ENCODE measurements at places on chromosomes 3 and 15.
A peak's percentile ranks its signal among the peaks of the same experiment; 100 is the strongest.

DNA sequence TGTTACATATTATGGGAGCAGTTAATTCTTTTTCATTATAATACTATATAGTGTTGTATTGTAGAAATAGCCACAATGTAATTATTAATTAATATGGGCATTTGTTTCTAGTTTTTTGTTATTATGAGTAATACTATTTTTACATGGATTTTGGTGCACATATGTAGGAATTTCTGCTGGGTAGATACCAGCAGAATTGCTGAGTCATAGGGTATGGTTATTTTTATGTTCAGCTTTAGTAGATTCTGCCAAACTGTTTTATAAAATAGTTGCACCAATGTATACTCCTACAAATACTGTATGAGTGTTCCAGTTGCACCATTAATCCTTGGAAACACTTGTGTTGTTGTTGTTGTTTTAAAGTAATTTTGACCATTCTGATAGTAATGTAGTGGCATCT, 91.5 kb downstream of the SH3GL3 start:
- DNase-seq = no peak

DNA sequence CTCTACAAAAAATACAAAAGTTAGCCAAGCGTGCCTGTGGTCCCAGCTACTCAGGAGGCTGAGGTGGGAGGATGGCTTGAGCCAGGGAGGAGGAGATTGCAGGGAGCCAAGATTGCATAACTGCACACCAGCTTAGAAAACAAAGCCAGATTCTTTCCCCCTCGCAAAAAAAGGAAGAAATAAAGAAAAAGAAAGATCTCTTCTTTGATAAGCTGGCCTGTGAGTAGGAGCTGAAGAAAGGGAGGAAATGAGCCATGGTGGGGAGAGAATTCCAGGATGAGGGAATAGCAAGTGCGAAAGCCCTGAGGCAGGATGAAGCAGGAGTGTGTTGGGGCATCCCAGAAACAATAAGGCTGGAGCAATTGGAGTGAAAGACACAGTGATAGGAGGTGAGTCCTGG, 24.5 kb upstream of the TOP2B start:
- DNase-seq = no peak

DNA sequence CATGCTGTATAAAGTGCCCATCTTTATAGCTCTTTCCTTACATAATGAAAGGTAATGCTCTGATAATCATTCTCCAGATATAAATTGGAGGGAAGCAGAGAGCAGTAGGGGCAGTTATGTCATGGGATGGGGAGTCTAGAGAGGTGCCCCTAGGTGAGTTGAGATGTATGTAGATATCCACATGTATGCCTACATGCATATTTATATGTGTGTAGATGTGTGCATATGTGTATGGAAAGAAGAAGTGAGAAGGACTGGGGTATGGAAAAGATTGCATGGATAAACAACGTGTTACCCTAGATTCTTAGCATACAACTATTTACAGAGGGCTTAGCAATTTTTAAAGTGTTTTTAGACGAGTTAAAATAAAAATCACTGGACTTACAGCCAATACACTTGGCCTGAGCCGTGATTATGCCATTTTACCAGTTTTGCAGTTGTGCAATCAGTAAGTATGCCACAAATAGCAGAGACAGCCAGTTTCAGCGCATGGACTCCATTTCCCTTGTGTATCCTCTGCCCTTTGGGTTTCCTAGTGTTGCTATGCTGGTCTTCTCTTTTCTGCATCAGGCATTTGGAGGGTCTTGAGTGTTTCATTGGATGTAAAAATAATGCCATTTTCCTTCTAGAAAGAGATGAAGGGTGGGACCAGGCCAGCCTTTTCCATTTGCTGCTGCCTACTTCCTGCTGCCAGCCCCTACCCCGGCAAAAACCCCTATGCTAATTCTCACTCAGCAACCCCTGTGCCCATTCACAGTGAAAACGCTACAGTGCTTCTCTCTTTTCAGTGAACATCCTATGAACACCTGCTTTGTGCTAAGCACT, 199.4 kb upstream of the NR2E3 start:
- DNase-seq = no peak

- DNase-seq = peak; percentile 77
Measured at GRCh38 chr3:111539351-111540331, 2.4 kb upstream of the CD96 start.

GRCh38 chr3:22959593-22959992, 243.5 kb upstream of the UBE2E2 start:
- DNase-seq = no peak

- no peak for DNase-seq
Measured at GRCh38 chr15:37823601-37824275, 110.7 kb upstream of the TMCO5A start.

DNA sequence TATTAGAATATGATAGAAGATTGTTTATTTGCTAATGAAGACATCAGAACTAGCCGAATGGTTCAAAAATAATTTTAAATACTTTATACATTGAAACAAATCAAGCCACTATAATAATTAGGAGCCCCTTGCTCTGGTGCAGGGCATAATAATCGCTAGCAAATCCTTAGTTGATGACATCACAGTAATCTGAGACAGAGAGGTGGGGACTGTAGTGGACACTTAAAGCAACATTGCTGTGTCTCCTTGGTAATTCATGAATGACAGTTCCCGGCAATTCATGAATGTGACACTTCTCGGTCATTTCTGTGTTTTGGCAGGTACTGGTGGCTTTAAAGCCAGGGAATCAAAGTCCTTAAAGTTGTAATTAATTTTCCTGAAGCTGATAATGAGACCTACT, 114.3 kb downstream of the PPM1L start:
- DNase-seq = no peak

- no peak for DNase-seq
Measured at GRCh38 chr15:25249236-25250010, 189.4 kb downstream of the UBE3A start.

DNA sequence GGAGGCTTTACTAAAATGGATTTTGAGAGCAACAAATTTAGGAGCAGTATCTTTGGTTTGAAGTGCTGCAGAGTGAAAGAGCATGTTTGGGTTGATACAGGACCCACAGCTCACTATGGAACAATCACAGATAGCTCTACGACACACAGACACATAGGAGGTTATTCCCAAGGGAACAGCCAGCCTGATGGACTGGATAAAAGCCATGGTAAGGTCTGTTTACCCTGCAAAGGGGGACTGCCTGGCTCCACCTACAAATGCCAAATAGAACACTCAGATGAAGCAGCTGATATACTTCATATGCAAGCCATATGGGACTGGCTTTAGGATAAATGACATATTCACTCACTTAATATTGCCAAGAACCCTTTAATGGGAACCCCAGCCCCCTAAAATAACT, 75.4 kb downstream of the CDC25A start:
- no peak for DNase-seq

Measured in stimulated activated CD8-positive, alpha-beta memory T cell treated with anti-CD3 and anti-CD28 coated beads, Interleukin-4, amount 100 ng/mL, for 48 hours (primary cell).